ENCODE measurements at places on chromosomes 7 and 10. TPM values are rescaled to one million over a fixed set of nuclear protein-coding genes. Genes with fewer than 3 reads are reported as not detected.

FFAR4 gene
- total RNA-seq: not detected

GRCh38 chr7:83347945-83348444, 185.3 kb upstream of the PCLO start:
- no peaks in the 10 kb centered on the region for H3K4me1 ChIP-seq
- H3K27me3 ChIP-seq: no peaks in the 10 kb centered on the region
- H3K27ac ChIP-seq: no peak overlapping the region

SPDYE6 gene
- total RNA-seq: not detected

DNA sequence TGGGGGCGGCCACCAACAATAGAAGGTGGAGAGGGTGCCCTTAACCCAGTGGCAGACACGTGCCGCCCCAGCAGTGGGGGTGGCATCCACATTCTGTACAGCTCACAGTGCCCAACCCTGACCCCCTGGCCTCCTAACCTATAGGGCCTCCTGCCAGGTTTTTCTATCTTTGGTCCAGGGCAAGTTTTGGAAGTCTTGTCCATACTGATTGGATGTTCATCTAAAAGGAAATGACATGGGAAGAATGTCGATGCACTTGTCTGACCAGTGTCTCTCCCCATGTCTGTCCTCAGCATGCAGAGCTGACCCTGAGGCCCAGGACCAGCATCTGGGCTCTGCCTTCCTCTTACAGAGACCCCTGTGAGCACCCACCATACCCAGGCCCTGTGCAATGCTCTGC, 32.3 kb upstream of the ANTXRL start:
- no peak overlapping the region for H3K4me3 ChIP-seq
- no peaks in the 10 kb centered on the region for H3K27me3 ChIP-seq
- H3K4me1 ChIP-seq: no peaks in the 10 kb centered on the region
- H3K36me3 ChIP-seq: no peaks in the 10 kb centered on the region
- DNase-seq: no peak

WAC gene
- 116 TPM for total RNA-seq

IL6 gene
- total RNA-seq: not detected

All from GM23338 (cell line).